ENCODE measurements at places on chromosomes 7 and 10.

- no peak for DNase-seq
- no peaks in the 10 kb centered on the region for H3K36me3 ChIP-seq
- no peak overlapping the region for H3K4me3 ChIP-seq
- H3K4me1 ChIP-seq = peaks cover 17% of the 10 kb centered on the region
Observed at GRCh38 chr7:31950091-31950755, 120.0 kb downstream of the PDE1C start.

DNA sequence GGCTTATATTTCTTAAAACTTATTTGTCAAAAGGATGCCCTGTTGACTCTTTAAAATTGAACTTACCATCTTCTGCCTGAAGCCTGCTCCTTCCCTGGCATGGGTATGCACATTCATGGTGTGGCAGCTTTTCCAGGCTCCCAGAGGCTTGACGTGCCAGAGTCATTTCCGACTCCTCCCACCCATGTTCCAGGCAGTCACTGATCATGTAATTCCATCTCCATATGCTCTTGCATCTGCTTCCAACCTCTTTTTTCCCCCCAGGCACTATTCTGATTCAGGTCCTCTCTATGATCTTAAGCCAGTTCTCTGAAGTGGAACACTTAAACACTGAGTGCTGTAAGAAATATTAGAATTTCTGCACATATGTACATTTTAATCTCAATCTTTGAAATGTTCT lies 82.2 kb downstream of the CFAP58 start:
- H3K27me3 ChIP-seq = no peaks in the 10 kb centered on the region
- no peak overlapping the region for H3K4me3 ChIP-seq
- H3K27ac ChIP-seq = no peak overlapping the region
- DNase-seq = no peak

- H3K4me3 ChIP-seq = no peak overlapping the region
- peaks cover 35% of the 10 kb centered on the region for H3K27me3 ChIP-seq
- no peak overlapping the region for H3K27ac ChIP-seq
- DNase-seq = no peak
Observed at GRCh38 chr10:131825960-131826650, 74.7 kb upstream of the PPP2R2D start.

DNA sequence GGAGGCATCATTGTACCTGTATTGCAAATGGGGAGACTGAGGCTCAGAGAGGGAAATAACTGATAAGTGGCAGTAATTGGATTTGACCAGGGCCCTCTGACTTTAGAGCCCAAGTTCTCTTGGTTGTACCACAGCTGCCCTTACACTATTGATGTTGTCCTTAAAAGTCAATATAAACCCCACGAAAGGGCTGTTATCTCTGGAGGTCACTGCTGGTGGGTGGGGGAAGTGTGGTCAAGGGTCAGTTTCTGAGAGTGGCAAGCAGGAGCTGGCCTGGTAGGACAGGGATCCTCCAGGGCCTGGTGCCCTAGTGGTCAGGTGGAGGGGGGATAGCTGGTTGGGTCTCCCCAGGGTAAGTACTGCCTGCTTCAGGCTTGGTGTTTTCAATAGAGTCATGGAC lies 44.2 kb upstream of the AQP1 start:
- no peak for DNase-seq
- H3K27ac ChIP-seq = no peak overlapping the region
- no peaks in the 10 kb centered on the region for H3K27me3 ChIP-seq
- H3K36me3 ChIP-seq = peaks cover 7% of the 10 kb centered on the region
- no peaks in the 10 kb centered on the region for H3K4me1 ChIP-seq

- no peaks in the 10 kb centered on the region for H3K36me3 ChIP-seq
- H3K4me3 ChIP-seq = no peak overlapping the region
- peaks cover 9% of the 10 kb centered on the region for H3K4me1 ChIP-seq
- no peak for DNase-seq
- H3K27ac ChIP-seq = no peak overlapping the region
Observed at GRCh38 chr10:97519342-97519741, 20.6 kb downstream of the UBTD1 start.

DNA sequence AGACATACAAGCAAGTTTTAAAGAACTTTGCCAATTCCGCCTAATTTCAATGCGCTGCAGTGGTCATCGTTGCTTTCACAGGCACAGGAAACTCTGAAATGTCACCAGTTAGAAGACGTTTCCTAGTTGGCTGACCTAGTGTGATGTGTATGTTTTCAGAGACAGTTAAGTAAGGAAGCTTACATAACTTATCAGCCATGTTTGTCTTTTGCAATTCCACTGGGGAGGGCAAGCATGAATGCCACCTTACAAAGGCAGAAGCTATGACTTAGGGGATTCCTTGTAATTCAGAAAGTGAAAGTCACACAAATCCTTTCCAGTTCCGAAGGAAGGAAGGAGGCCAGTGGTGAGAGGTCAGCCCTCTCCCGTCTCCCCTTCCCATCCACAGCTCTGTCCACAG lies 15.0 kb upstream of the NPS start:
- no peak overlapping the region for H3K4me3 ChIP-seq
- no peaks in the 10 kb centered on the region for H3K36me3 ChIP-seq
- H3K4me1 ChIP-seq = no peaks in the 10 kb centered on the region
- H3K27ac ChIP-seq = no peak overlapping the region
- H3K27me3 ChIP-seq = peaks cover 2% of the 10 kb centered on the region

GRCh38 chr10:230758-231157 lies 95.5 kb downstream of the ZMYND11 start:
- H3K27me3 ChIP-seq = no peaks in the 10 kb centered on the region
- no peak for DNase-seq
- no peaks in the 10 kb centered on the region for H3K36me3 ChIP-seq
- no peak overlapping the region for H3K27ac ChIP-seq
- H3K4me3 ChIP-seq = no peak overlapping the region

DNA sequence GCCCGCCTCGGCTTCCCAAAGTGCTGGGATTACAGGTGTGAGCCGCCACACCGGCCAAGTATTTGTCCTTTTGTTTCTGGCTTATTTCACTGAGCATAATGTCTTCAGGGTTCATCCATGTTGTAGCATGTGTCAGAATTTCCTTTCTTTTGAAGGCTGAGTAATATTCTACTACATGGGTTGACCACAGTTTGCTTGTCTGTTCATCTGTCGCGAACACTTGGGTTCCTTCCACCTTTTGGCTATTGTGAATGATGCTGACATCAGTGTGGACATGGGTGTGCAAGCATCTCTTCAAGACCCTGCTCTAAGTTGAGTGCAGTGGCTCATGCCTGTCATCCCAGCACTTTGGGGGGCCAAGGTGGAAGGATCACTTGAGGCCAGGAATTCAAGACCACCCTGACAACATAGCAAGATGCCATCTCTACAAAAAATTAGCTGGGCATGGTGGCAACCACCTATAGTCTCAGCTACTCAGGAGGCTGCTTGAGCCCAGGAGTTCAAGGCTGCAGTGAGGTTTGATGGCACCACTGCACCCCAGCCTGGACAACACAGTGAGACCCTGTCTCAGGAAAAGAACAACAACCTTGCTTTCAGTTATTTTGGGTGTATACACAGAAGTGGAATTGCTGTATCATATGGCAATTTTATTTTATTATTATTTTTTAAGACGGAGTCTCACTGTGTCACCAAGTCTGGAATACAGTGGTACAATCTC lies 17.0 kb downstream of the CHST12 start:
- H3K27ac ChIP-seq = no peak overlapping the region
- no peaks in the 10 kb centered on the region for H3K36me3 ChIP-seq
- no peak overlapping the region for H3K4me3 ChIP-seq
- H3K27me3 ChIP-seq = no peaks in the 10 kb centered on the region
- peaks cover 16% of the 10 kb centered on the region for H3K4me1 ChIP-seq
